Stimulated activated CD4-positive, alpha-beta T cell treated with anti-CD3 and anti-CD28 coated beads, Interleukin-2, amount 100 ng/mL, for 24 hours (primary cell): ENCODE measurements at places on chromosomes 4 and X.

DNA sequence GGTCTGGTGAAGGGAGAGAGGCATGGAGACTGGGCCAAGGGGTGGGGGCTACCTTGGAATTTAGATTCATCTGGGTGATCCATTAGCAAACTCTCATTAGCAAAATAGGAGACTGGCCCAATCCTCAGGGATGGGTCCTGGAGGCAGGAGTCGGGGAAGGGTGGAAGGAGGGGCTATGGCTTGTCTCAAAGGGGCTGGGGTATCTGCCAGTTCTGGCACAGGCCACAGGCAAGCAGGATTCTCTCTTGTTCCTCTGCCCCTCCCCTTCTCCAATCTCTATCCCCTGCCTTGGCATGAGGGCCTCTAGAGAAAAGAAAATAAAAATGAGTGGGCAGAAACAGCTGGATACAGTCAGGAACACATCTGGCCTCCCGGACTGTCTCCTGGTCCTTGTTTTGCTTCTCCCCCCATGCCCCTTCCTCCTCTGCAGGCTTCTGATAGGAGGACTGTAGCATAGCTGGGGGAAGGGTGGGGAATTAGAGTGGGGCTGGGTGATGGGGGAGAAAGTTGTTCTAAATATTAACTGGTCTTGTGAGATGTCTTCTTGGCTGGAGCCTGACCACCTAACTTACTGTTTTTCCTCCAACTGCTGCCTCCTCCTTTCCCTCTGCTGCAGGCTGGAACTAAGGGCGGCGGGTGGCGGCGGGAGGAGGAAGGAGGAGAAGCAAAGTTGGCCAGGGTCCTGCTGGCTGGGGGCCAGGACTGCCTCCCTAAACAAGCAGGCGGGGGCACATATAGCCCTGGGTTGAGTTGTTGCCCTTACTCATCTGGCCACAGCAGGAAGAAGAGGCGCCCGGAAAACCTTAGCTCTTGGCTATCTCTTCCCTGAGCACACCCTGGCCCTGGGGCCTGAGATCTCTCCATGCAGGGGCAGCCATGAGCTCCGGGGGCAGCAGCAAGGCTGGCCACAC is 53.3 kb upstream of the LAS1L start:
- no peak for DNase-seq

DNA sequence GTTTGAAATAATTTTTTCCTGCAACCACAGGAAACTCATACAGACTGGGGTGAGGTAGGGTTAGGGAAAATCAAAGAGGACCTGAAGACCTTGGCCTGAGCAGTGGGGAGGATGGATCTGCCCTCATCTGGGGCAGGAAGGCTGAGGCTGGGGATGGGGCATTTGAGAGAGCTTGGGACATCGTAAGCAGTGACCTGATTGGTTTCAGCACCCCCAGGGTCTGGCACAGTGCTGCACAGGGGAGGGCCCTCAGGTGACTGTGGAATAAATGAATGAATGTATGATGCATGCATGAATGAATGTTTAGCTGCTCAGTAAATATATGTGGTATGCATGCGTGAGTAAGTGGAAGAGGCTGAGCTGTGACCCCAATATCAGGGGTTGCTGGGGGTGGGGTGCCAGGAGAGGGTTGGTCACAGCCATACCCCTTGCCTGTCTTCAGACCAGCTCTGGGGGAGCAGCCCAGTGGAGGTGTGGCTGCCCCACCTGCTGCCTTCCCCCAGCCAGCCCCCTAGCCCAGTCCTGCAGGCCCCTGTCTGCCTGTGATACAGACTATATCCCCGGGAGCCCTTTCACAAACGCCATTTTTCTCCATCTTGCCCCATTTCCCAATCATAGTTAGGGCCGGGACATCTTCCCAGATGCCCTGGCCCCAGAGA is 11.0 kb upstream of the TNIP2 start:
- DNase-seq, result no peak

- DNase-seq, result no peak
These were observed 149.2 kb downstream of the BCOR start for GRCh38 chrX:39948582-39948981.

- no peak for DNase-seq
These were observed 21.9 kb downstream of the LEF1 start for GRCh38 chr4:108146819-108147218.

DNA sequence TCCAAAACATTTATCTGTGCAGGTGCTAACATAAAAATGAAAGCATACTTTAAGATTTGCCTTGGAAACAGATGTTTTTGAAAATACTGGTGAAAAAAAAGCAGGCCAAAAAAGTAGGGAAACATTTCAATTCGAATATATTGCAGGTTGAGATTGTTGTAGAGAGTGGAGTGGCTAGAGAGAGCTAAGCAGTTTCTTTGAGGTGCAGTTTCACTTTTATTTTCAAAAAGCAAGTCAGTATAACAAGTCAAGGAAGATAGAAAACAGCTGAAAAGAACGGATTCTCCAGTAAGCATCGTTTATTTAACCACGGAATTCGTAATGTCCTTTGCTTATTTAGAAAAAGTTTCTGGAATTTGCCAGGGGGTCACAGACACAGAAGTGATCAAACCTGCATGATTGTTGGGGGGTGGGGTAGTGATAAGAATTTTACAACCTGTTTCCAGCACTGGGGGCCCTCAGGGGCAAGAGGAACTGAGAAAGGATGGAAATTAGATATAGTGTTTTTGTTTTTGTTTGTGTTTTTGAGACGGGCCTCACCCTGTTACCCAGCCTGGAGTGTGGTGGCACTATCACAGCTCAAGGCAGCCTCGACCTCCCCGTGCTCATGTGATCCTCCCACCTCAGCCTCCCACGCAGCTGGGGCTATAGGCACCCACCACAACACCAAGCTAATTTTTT is 175.0 kb downstream of the TENM3 start:
- no peak for DNase-seq

DNA sequence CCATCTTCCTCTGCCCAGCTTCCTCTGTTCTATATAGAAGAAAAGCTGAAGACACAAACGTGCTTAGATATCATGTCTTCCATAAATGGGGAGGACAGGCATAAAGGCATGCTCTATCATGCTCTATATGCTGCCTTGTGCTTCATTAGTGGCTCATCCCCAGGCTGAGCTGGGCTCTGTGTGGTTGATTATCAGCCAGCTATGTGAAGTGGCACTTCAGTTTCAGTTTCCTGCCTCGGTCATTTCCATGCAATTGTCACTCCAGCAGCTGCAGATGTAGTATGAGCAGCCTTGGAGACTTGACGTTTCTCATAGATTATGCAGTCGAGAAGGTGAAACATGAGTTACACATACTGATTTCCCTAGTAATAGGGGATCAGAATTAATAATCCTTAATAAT is 106.2 kb downstream of the SYTL5 start:
- DNase-seq, result no peak

DNA sequence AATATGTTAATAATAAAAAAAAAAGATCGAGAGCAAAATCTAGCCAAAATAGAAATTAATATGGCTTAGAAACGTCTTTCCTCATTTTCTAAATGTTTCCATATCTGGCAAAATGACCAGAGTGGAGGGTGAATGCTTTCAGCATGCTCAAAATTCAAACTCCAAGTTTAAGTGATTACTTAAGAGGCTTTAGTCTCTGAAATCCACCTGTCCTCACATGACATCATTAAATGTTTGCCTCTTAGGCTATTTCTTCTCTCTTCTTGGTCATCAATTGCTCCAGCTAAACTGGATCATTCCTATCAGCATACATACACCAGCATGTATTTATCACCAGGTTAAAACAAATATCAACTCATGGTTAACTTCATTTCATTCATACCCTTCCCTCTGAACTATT is 54.5 kb upstream of the ATXN3L start:
- DNase-seq, result no peak

- no peak for DNase-seq
These were observed 1100.9 kb downstream of the RPA4 start for GRCh38 chrX:97984641-97985040.

DNA sequence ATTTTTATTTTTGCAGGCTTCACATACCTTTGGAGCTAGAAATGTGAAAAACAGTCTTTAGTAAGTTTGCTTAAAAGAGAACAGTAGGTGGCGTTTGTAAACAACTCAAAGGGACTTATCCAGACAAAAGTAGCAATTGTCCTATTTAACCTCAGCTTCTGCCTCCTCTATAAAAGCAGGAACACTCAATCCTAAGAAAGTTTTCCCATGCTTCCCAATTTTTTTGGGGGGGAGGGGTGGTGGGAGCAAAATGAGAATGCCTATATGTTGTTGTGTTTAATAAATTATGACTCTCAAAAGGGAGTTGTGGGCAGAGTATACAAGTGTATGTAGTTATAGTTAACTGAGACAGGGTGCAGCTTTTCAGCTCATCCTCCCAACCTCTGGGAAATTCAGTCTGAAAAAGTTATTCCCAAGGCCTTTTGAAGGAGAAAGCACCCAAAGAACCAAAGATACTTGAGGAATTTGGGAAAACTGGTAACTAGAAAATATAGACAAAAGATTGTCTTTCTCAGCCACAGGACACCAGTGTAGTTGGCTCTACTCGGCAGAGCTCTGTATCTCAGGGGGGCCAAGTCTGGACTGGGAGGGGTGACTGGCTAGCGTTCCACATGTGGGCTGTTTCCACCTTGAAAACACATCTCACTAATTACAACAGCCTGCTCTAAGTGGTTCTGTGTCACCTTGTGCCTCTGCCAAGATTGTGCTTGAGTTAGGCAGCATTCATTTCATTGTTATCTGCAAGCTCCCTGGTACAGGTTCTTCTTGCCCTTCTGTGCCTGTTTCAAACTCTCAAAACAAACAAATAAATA is 2.8 kb downstream of the SFRP2 start:
- no peak for DNase-seq

DNA sequence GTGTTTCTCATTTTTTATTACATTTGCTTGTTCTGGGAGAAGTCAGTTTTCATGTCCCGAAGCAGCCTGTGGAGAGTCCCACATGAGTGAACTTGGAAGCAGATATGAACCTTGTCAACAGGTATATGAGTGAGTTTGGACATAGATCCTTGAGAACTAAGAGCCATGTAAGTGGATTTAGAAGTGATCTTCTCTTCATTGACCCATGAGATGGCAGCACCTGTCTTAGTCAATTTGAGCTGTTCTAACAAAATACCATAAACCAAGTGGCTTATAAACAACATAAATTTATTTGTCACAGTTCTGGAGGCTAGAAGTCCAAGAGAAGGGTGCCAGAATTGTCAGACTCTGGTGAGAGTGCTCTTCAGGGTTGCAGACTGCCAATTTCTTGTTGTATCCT is 1043.8 kb downstream of the ADGRL3 start:
- DNase-seq, result no peak

DNA sequence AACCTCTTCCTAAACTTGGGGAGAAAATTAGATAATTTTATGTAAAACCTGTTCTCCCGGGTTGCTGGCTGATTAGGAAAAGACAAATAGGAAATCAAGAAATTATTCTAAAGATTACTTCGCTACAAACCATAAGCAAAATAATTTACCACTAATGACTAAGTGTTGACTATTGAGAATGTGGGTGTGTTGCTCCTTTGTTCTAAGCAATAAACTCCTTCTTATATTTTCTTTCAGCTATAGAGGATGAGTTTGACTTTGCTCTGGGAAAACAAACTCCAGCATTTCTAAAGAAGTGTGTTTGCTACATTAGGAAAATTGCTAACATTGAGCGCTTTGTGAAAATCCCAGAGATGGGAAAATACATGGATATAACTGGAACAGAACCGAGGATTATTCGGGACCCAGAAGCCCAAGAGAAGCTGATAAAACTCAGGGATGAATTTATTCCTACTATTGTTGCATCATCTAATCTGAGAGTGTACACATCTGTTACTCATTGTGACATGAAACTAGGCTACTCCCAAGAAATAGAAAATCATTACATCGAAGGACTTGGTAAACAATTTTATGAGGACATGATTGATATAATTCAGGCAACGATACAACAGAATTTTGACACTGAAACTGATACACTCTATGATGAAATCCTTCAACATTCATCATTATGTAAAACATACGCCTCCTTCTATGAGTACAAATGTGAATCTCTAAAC is 194.2 kb downstream of the NWD2 start:
- DNase-seq, result no peak
